Activated B cell treated with CpG ODN at 0.5 μM for 24 hours (primary cell): ENCODE measurements at places on chromosomes 7 and 10. TPM values are rescaled to one million over a fixed set of nuclear protein-coding genes. Genes with fewer than 3 reads are reported as not detected.

SEM1 gene
- total RNA-seq, result 32.3 and 35.5 TPM in 2 replicates

DNA sequence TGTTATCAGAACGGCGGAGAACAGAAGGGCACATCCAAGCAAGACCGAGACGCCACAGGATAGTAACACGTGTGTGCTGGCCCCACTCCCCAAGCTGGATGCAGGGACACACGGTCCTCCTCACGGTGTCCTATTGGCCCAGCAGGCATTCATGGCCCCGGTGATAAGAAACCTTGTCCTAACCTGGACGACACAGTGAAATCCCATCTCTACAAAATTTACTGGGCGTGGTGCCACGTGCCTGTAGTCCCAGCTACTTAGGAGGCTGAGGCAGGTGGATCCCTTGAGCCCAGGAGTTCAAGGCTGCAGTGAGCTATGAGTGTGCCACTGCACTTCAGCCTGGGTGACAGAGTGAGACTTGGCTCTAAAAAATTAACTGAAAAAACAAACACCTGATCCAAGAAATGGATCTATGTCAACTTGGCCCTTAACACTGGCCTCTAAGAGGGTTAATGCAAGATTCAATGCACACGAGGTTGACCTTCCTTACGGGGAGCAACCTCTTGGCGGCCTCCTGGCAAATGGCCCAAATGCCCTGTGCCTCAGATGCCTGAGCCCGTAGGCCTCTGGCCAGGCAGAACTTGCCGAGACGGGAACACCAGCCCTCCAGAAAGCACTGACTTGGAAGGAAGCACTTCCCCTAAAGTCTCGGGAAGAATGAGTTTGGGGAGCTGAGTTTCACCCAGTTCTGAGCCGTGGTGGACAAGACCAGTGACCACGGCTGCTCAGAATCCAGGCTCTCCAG is 72.3 kb downstream of the ZRANB1 start:
- H3K4me3 ChIP-seq, result no peak overlapping the region
- peaks cover 13% of the 10 kb centered on the region for H3K27me3 ChIP-seq
- no peak overlapping the region for H3K27ac ChIP-seq
- H3K36me3 ChIP-seq, result no peaks in the 10 kb centered on the region
- H3K4me1 ChIP-seq, result no peaks in the 10 kb centered on the region

DNA sequence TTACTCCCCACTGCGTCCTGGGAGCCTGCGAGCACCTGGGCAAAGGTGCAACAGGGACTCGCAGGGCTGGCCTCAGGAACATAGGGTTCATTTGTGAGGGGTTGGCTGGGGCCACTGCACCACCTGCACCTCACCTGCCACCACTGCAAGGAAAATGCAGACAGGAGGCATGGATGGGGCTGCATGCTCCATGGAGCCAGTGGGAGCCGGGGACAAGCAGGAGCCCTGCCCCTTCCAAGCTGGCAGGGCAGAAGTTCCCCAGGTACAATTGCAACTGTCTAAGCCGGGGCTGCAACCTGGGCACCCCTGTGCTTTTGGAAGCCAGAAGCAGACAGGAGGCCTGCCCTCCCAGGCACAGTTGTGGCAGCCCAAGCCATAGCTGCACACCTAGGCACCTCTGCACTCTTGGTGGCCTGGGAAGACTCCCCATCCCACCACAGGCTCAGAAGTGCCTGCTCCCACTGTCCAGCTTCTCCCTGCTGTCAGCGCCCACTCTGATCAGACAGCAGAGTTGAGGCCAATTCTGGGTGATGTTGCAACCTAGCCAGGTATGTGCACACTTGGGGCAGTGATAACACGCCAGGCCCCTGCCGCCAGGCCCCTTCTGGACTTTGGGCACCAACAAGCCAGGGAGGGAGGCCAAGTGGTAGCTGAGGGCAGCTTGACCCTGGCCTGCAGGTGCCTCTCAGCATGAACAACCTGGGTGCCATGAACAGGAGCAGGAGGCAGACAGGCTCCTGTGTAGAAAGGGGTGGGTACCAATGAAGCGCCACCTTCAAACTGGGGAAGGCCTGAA is 58.2 kb downstream of the TMEM106B start:
- no peak for DNase-seq
- no peaks in the 10 kb centered on the region for H3K27me3 ChIP-seq
- no peak overlapping the region for H3K27ac ChIP-seq

- no peaks in the 10 kb centered on the region for H3K27me3 ChIP-seq
- no peaks in the 10 kb centered on the region for H3K36me3 ChIP-seq
- peaks cover 8% of the 10 kb centered on the region for H3K4me1 ChIP-seq
- no peak overlapping the region for H3K27ac ChIP-seq
Observed at GRCh38 chr10:102668326-102669107, 24.2 kb downstream of the TRIM8 start.

ESYT2 gene
- total RNA-seq, result 20.3 and 21.3 TPM in 2 replicates

DNA sequence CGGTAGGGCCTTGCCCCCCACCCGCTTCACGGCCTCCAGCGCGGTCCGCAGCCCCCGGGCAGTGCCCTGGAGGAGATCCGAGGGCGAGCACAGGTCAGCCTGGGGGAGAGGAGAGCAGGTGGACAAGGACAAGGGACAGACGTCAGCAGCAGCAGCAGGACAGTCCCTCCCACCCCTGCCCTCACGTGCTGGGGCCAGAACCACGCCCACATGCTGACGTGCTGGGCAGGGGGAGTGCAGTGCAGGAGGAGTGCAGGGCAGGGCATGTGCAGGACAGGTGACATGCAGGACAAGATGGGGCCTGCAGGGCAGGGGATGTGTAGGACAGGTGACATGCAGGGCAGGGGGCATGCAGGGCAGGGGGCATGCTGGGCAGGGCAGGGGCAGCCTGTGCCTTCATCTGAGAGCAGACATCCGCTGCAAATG is 1.5 kb upstream of the SAP25 start:
- H3K4me3 ChIP-seq, result no peak overlapping the region
- H3K27me3 ChIP-seq, result no peaks in the 10 kb centered on the region
- no peak for DNase-seq
- H3K4me1 ChIP-seq, result peaks cover 18% of the 10 kb centered on the region
- H3K36me3 ChIP-seq, result peaks cover 35% of the 10 kb centered on the region
- H3K27ac ChIP-seq, result no peak overlapping the region

DNA sequence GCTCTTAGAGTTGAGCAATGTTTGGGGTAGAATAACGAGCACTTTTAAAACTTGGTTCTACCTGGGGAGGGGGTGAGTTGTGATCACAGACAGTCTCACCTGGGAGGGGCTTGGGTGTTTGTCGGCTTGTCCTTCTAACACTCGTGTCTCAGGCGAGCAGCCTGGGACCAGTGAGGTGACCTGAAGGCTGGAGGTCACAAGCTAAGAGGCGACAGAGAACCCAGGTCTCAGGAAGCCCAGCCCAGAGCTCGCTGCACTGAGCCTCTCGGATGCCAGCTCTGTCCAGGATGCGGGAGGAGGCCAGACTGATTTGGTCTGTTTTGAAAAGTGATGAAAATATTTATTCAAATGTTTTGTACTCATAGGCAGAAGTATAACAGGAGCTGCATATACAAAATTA is 11.8 kb downstream of the HTRA1 start:
- no peak overlapping the region for H3K27ac ChIP-seq
- no peaks in the 10 kb centered on the region for H3K36me3 ChIP-seq
- peaks cover 26% of the 10 kb centered on the region for H3K27me3 ChIP-seq
- no peak for DNase-seq
- H3K4me3 ChIP-seq, result no peak overlapping the region

DNA sequence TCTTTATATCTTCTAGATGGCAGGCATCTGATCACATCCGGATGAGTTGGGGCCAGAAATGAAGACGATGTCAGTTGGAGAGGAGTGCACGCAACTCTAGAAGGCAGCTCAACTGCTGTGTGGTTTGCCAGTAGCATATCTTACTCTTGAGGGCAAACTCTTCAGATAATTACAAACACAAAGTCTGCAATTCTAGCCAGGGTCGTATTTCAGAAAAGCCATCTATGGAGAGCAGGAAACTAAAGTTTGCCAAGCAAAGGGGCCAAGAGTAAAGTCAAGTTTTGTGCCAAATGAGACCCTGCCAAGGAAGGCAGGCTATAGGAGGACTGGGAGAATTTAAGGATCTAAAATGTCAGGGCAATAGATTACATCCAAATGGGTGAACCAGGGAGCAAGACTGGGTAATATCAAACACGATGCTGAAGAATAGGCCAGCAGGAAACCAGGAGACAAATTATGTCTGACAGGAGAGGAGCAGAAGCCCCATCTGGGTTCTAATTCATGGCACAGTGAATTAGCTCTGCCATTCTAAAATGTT is 312.5 kb upstream of the SEMA3C start:
- H3K36me3 ChIP-seq, result no peaks in the 10 kb centered on the region
- H3K4me1 ChIP-seq, result no peaks in the 10 kb centered on the region
- DNase-seq, result no peak
- no peaks in the 10 kb centered on the region for H3K27me3 ChIP-seq
